ENCODE measurements at places on chromosomes 12 and 14.

DNA sequence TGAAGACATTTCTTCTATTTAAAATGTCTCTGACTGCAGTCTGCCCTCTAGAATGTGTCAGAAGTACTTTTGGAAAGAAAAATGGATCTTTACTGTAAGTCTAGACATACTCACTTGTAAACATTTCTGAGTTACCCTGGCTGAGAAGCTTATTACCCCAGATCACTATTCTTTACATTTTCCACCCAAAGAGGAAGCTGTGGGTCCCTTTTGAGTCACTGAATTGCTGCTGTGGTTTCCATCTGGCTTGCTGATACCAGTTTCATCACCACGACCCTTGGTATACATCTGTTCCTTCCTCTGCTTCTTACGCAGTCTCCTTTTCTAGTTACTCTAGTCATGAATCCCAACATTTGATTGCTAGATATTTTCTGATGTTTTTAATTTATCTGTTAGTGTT is 20.2 kb upstream of the CLEC4D start:
- DNase-seq: no peak

DNA sequence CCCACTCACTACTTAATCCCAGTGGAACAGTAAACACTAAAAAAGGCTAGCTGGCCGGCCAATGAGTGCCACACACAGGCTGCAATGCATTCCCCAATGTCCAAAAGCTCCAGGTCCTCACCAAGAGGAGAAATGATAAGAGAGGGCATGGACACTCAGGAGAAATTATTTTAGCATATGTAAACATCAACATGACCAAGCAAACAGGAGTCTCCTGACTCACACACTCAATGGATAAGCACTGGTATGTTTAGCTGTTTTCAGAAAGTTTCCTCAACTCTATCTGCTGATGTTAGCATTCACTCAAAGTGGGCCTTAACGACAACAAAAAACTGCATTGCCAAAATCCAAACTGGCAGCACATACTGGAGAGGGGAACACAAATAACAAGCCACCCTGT is 105.0 kb downstream of the SLC2A13 start:
- DNase-seq: no peak

DNA sequence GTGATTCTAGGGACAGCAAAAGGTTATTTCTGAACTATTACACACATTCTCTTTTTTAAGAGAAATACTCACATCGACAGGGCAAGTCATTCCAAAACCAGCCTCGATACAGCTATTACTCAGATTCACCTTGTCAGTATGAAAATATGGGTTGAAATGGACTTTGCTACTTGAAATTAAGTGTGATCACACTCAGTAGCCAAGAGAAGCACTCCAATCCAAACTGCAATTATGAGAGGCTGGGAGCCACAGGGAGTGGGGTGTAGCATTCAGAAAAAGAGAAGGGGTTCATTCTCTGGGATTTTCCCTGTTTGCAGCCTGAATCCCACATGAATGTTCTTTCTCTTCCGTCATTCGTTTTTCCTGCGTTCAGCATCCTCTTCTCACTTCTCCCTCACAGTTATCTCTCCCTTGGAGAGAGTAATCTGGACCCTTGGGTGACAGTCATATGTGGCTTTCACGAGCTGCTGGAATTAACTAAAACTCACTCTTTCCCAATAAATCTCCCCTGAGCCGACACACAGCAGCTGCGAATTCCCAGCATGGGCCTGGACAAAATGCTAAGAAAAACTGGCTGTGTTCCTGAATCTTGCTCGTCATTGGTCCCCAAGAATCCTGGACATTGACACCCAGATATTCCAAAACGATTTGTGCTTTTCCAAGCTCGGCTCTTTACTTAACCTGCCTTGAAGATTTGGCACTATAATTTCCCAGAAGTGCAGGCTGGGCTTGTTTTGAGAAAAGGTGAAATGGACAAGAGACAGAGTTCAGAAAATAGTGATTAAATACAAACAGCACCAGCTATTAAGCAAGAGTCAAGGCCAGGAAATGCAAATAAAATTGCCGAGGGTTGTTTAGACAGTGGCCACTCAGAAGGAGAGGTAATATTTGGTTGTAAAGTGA is 199.5 kb upstream of the PLEKHG7 start:
- no peak for DNase-seq

DNA sequence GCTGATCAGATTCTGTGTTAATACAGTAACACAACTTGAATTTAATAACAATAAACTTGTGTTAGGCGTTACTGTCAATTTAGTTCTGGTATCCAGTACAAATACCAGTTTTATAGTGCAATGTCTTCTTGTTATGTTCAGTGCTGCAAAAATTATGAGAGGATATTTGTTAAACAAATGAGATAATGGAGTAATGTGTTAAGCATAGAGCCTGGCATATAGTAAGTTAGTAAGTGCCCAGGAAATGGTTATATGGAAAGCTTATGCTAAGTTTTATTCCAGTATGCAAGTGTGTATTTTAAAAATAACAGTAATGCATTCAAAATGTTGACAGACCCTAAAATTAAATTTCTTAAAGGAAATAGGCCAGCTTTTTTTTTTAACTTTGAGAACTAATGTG is 1.8 kb downstream of the VRK1 start:
- no peak for DNase-seq

DNA sequence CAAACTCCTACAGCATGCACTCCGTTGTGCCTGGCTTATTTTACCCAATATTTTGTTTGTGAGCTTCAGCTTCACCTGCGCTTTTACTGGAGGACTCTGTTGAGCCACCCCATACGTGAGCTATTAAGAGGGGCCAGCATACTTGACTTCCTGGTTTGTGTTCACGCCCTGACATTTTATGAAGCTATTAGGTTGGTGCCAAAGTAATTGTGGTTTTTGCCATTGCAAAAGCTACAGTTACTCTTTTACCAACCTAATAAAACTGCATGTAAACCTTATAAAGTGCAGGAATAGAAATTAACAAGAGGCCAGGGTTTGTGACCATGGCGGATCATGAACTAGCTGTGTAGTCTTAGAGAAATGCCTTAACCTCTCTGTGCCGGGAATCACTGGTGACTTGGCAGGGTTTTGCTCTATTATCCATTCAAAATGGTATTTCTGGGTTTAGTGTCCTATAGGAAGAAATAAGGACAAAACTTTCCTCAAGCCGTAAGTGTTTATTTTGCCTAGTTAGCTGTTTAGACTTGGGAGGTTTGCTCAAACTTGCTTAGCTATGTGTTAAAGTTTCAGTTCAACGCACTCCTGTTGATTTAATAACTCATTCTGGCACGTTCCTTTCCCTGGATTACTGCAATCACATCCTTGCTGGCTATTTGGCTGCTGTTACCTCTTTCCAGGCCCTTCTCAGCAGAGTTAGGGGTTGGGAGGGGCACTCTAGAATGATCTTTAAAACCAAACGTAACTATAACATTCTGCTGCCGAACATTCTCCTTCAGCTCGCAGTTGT is 1027.6 kb downstream of the BCL11B start:
- DNase-seq: no peak

GRCh38 chr12:92541731-92542130 is 161.1 kb upstream of the PLEKHG7 start:
- no peak for DNase-seq

DNA sequence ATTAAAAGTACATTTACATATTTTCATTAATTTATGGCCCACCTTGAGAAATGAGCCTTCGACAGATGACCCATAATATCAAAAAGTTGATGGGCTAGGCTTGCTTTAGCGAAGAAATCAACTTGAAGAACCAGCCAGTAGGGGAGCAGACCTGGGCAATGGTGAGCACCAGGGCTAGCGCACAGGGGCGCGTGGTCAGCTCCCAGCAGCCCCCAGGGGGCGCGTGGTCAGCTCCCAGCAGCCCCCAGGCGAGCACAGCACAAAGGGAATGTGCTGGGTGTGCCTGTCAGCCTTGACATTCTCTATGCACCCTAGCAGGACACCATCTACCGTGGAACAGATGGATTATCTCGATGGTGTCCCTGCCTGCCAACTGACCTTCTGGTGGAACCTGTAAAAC is 15.3 kb upstream of the SOX5 start:
- DNase-seq: no peak

GRCh38 chr14:30330445-30330844 is 228.5 kb upstream of the G2E3 start:
- peak; percentile 6 for DNase-seq

DNA sequence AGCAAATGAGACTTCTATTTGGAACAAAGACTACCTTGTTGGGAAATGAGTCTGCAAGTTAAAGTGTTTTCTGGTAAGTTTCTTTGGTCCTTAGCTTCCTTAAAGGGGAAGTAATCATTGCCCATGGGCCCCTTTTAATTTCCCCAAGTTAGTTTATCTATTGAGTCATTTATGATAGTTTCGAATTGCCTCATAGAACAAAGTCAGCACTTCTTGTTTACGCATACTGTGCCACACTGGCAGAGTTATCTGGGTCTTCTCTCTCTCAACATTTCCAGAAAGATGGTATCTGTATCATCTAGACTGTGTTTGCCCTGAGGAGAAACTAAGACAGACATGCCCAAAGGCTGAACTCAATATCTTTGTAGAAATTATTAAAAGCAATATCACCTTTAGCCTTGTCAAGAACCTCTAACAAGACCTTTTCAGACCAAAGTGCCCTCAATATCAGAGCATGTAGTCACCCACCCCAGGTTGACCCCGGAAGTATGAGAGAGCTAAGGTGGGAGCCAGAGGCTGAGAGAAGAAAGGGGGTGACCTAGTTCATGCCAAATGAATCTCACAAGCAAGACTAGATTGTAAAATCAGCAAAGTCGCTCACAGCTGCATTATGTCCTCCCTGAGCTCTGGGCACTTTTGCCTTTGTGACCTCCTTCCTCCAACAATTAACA is 40.0 kb downstream of the GPR65 start:
- DNase-seq: no peak

GRCh38 chr12:65584016-65584415 is 240.3 kb upstream of the HMGA2 start:
- DNase-seq: no peak

DNA sequence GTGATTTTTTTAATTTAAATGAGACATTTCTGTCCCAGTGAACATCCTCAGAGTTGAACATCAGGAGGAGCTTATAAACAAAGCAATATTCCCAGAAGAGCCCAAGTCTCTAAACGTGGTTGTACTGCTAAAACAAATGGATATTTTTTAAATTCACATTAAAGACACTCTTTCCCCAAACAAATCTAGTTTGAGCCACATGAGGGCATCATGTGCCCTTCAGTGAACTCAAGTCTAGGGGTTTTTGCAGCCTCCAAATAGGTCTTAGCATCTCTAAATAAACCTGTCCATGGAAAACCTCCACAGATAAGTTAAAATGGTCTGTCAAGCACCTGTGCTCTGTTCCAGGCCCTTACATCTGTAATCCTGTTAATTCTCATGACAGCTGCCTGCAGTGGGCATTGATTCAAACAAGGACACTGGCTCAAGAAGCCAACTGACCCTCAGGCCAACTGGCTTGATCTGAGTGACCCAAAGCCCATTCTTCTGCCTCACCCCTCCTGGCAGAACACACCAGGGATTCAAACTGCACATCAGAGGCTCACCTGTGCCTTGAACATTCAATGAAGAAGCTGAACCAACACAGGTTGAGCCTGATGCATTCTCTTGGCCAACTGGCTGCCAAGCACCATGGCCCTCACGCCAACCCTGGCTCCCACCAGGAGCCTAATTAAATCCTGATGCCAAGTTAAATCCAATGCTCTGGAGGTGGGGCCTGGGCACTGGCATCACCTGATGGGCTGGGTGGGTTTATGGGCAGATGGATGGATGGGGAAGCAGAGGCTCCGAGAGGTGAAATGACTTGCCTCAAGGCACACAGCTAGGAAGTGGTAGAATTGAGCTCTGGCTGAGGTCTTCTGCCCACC is 8.6 kb downstream of the ISCU start:
- peak; percentile 62 for DNase-seq

- DNase-seq: no peak
Measured at GRCh38 chr14:99413172-99413571, 67.5 kb downstream of the SETD3 start.

- peak; percentile 88 for DNase-seq
Measured at GRCh38 chr12:49200919-49201594, 12.2 kb upstream of the TUBA1A start.

GRCh38 chr12:39230086-39230485 is 212.8 kb downstream of the KIF21A start:
- DNase-seq: peak; percentile 97
